ENCODE measurements at places on chromosomes 11 and 22. TPM values are rescaled to one million over a fixed set of nuclear protein-coding genes. Genes with fewer than 3 reads are reported as not detected.

Gene C11orf54
- polyA plus RNA-seq: 142 TPM

Gene SLC22A6
- 29.4 TPM for polyA plus RNA-seq

Gene SLC37A2
- 2.4 TPM for polyA plus RNA-seq

Gene PANX2
- 1.3 TPM for polyA plus RNA-seq

Gene KCNJ5
- 3.6 TPM for polyA plus RNA-seq

Gene SMTNL1
- 0.47 TPM for polyA plus RNA-seq

Gene ZNF280A
- not detected for polyA plus RNA-seq

Gene PGA5
- 0.37 TPM for polyA plus RNA-seq

Gene TMEM86A
- polyA plus RNA-seq: 8.1 TPM

Gene MYOD1
- polyA plus RNA-seq: not detected

Gene KRTAP5-7
- 0.25 TPM for polyA plus RNA-seq
